ENCODE measurements at places on chromosomes 7 and 10.

DNA sequence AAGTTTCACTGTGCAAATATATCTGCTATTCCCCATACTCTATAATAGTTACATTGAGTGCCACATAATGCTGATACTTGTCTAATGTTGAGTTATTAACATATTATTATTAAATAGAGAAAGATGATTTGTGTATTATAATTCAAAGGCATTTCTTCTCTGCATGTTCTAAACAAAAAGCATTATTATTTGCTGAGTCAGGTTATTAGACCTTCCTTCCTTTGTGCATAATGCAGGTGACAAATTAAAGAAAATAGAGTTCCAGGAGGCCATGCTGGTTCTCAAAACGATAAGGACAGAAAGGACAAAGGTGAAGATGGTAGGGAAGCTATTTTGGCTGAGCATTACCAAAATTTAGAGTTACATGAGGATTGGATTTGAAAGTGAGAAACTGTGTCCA lies 85.4 kb upstream of the CYP2C9 start:
- no peak for DNase-seq

DNA sequence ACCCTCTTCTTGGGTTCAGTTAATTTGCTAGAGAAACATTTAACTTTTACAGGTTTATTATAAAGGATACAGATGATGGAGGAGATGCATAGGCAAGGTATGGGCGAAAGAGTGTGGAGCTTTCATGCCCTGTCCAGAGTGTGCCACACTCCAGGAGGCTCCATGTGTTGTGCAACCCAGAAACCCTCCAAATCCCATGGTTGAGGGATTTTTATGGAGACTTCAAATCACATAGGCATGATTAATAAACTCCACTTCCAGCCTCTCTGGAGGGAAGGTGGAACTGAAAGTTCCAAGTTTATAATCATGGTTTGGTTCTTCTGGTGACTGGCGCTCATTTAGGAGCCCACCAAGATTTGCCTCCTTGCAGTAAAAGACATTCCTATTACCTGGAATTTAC lies 159.9 kb downstream of the PHTF2 start:
- no peak for DNase-seq

DNA sequence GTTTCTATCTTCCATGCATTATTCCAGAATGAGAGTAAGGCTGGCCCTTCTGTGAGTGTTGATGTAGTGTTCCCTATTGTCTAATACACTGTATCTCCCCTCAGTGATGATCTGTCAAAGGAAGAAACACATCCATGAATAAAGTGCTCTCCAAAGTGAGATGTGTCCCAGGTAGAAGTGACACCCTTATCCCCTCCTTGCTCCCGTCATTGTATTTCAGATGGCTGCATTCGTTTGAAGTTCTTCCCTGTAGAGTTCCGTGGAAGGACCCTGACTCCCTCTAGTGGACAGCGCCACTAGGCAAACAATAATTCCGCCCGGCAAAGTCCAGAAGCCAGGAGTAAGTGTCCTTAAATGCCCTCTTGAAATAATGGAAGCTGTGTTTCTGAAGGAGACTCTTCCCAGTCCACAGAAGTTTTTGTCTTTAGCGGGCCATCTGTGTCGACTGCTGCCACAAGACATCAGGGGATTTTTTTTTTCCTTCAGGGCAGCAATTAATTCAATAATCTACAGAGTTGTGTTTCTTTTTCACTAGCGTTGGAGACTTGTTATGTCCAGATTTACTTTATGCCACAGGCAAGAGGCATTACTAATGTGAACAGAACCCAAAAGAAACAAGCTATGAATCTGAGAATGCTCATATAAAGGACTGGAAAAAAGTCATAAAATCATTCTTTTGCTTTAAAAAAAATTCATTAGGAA lies 64.6 kb downstream of the THNSL1 start:
- DNase-seq = peak; percentile 60

- DNase-seq = no peak
Observed at GRCh38 chr7:131895541-131896164, 339.2 kb upstream of the PODXL start.

DNA sequence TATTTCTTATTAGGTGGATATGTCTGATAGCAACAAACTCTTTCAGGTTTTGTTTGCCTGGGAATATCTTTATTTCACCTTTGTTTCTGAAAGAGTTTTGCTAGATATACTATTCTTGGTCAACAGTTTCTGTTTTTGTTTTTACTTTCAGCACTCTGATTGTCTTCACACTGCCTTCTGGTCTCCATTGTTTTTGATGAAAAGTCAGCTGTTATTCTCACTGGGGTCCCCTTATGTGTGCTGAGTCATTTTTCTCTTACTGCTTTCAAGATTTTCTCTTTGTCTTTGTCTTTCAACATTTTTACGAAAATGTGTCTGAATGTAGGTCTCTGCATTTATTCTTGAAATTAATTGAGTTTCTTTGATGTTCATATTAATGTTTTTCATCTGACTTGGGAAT lies 15.2 kb upstream of the RASSF4 start:
- DNase-seq = no peak

DNA sequence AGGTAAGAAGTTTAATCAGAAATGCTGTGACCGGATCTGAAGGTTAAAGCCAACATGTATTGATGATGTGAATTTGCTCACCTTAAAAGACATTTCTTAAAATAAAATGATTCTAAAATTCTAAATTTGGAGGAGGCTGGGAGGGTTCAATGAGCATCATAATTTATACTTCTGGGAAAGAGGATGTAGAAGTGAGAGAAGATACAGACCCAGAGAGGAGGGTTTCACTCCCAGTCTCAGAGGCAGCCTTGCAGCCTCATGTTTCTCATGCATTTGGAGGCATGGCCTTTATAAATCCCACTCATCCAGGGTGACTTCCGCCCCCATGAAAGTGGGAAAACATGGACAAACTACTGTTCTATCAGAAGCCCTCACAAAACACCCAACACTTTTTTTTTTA lies 305.6 kb upstream of the PITRM1 start:
- peak; percentile 49 for DNase-seq

- no peak for DNase-seq
Observed at GRCh38 chr7:151101621-151102396, 15.5 kb downstream of the AGAP3 start.

DNA sequence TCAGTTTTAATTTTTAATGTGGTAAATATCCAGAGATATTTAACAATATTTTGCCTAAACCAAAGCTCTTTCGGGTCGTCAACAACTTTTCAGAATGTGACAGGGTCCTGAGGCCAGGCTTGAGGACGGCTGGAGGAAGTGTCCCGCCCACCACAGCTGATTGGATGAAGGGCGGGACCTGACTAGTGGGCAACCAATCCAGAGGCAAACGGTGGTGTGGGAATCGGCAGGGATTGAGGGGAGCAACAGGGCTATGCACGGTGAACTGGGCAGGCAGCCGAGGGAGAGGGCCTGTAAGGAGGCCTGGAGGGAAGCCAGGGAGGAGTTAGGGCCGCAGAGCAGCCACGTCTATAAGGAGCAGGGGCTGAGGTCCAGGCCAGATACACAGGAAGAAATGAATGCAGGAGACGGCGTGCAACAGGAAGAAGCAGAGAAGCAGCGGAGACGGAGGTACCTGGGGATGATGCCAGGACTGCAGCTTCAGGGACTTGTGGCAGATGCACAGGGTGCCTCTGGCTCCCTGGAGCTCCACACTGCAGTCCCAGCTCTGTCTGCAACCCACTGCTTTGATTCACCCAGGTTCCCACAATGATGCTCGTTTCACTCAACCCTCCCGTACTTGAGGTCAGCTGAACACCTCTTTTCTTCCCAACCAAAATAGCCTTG lies 46.1 kb upstream of the ZMIZ1 start:
- no peak for DNase-seq

DNA sequence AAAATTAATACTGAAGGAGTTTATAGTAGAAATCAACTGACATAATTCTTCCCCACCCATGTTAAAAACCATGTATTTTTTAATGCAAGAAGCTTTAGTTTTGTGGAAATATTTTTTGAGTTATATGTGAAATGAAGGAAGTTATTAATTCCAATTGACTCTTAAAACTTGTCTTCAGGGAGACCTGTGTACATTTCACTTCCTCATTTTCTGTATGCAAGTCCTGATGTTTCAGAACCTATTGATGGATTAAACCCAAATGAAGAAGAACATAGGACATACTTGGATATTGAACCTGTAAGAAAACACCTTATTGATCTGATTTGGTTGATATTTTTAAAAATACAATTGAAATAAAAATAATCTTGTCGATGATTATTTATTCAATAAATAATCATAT lies 33.3 kb downstream of the CD36 start:
- DNase-seq = no peak

All from GM13976 (cell line).